ENCODE measurements at places on chromosomes 4 and X.

GRCh38 chr4:110058677-110059076, 139.7 kb downstream of the ELOVL6 start:
- no peak for DNase-seq

GRCh38 chr4:16264798-16265197, 38.5 kb upstream of the TAPT1 start:
- DNase-seq: no peak

- DNase-seq: no peak
Measured at GRCh38 chrX:47814851-47815250, 21.9 kb upstream of the ZNF81 start.

GRCh38 chr4:100828986-100829685, 311.3 kb upstream of the EMCN start:
- DNase-seq: no peak

DNA sequence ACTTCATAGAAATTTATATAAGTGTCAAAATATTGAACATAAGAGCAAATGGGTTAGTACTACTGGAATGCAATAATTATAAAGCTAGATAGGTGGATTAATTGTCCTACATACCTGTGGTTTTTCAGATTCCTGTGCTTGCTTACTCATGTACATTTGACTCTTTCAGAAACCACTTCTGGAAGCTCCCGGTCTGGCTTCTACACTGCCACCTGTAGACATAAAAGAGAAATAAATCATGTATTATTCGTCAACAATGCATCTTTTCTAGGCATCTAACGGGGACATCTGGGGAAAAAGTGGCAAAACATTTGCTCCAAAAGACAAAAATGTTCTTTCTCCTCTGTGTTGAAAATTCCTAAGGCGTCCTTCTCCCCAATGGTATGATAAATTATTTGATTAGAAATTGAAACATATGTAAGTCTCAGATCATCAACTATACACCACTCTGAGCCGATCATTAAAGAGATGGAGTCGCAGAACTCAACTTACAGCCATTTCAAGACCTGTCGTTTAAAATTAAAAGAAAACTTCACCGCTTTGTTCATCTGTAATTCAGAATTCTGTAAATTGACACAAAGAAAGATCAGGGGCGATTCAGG, 648.7 kb upstream of the DIPK2B start:
- no peak for DNase-seq

DNA sequence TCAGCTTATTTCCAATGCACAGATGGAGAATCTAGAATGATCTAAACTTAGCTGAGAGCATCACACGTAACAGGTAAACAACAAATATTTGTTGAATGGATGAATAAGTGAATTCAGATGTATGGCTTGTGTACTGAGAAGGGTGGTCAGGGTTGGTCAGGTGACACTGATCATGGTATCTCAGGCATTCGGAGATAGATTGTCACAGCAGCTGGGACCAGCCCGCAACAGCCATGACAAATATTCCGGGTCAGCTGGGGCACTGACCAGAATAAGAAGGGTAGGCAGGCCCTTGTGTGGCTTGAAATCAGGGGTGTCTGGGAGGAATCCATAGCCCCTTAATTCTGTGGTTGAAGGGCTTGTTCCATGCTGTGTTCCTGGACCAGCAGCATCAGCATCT, 159.4 kb upstream of the ARX start:
- DNase-seq: no peak

GRCh38 chr4:10009861-10010500, 11.3 kb downstream of the SLC2A9 start:
- DNase-seq: no peak
